ENCODE measurements at places on chromosomes 4 and X. TPM values are rescaled to one million over a fixed set of nuclear protein-coding genes. Genes with fewer than 3 reads are reported as not detected.
A peak's percentile ranks its signal among the peaks of the same experiment; 100 is the strongest.

DNA sequence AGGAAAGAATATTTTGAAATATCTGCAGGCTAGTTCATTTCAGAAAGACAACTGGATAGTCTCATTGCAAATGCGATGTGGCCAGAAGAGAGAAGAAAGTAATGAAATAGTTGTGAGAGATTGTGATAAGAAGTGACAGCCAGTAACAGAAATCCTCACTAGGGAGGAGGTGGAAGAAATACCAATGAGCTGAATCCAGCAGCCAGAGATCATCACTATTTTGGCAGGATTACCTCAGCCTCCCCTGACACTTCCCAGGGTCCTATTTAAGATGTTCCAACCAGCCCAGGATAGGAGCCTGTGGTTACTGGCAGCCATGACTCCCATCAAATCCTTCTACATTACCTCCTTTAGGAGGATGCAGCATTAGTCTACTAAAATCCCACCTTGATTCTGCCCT lies 76.7 kb upstream of the ARHGAP24 start:
- no peak for DNase-seq

- DNase-seq = peak; percentile 97
Measured at GRCh38 chr4:17055788-17056187, 157.3 kb upstream of the LDB2 start.

DNA sequence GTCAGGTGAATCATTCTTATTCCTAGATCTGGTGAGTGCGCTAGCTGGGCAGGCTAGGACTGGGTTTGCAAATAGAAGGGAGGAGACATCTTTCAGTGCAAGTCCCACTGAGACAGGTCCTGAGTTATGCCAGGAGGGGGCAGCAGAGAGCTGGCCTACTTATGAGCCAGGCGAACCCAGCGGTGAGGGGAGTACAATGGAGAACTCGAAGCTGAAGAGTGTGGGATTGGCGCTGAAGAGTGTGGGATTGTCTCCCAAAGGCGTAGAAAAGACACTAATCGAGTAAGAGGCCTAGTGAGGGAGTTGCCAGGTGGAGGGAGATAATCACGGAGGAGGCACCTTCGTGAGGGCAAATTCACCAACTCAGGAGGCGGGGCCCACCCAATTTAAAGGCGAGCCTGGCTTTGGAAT lies 91.7 kb upstream of the CXorf66 start:
- DNase-seq = peak; percentile 68

- no peak for DNase-seq
Measured at GRCh38 chr4:132981611-132982010, 167.5 kb upstream of the PCDH10 start.

GRCh38 chr4:15894921-15895916 lies 43.3 kb downstream of the FGFBP1 start:
- DNase-seq = peak; percentile 18

DNA sequence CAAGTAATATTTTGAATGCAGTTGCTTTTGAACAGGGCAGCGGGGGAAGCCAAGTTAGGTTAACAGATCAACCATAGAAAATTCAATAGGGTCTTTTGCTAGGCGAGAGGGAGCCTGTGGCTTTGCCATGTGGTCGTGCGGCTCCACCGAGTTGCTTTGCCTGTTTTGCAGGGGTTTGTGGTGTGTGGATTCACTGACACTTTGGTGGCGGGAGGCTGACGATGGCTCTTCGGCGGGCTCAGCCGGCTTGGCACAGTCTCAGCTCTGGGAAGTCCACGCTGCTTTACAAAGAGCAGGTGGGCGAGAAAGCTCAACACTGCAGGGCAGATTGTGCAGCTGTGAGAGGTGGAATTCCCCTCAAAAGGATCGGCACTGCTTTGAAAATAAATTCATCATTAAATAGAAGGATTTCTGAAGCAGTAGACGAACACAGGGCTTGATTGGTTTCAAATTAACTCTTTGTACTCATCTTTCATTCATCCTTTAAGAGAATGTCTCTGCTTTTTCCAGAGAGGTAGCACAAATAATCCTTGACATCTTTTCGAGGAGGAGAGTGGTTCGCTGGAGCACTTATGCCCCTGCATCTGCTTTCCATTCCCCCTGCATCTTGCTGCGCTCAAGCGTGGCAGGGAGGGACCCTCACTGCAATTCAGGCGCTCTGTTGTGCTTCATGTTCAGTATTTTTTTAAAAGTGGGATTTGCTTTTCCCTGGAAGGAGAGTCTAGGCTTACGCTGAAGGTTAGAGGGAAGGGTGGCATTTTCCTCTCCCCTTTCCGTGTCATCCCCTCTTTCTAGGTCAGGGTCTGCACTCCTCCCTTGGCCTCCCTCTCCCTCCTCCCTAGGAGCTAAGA lies 201.8 kb upstream of the LEF1 start:
- DNase-seq = no peak

DNA sequence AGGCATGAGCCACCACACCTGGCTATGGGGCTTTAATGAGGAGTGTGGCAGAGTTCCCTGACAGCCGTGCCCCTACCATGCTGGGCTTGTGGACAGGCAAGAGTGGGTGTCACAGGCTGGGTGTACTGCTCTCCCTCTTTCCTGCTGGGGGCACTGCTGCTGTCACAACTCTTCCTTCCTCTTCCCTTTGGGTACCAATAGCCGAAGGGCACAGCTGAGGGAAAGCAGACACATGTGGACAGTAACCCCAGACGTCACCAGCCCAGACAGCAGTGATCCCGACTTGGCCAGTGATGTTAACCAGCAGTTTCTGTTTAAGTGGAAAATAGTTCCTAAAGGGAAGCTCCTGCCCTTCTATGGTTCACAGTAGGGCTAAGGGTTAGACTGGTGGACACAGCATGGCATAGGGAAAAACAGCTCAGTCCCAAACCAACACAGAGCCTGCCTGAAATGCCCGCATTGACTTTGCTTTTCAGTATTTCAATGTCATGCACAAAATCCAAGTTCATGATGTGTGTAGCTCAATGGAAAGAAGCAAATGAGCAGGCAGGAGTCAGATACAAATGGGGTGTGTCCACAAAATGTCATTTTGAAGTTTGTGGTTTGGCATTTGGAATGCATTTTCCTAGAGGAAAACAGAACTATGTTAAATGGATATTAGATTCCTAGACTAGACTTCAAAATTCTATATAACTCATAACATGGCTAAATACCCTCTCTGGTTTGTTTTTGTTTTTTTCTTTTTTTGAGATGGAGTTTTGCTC lies 24.9 kb upstream of the DDX3X start:
- DNase-seq = no peak

- DNase-seq = peak; percentile 52
Measured at GRCh38 chrX:32530802-32531403, 680.4 kb downstream of the DMD start.

DNA sequence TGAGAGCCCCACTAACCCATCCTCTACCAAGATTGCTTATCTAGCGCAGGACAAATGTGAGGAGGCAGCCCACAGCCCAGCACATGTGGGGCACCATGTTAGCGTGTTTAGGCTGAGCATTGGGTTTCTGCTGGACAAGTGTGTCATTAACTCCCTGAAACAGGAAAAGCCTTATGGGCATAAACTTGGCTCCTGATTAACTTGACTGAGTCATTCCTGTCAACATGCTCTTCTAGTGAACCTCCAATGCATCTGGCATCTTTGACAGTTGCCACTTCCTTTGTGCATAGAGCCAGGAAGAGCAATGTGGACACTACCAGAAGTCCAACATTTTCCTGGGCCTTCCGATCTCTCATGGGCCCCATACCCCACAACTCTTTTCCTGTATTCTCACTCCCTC lies 2.5 kb downstream of the SPIN2A start:
- DNase-seq = no peak

The FATE1 gene
- not detected for total RNA-seq

GRCh38 chr4:143424276-143424675 lies 87.6 kb downstream of the GAB1 start:
- peak; percentile 82 for DNase-seq

DNA sequence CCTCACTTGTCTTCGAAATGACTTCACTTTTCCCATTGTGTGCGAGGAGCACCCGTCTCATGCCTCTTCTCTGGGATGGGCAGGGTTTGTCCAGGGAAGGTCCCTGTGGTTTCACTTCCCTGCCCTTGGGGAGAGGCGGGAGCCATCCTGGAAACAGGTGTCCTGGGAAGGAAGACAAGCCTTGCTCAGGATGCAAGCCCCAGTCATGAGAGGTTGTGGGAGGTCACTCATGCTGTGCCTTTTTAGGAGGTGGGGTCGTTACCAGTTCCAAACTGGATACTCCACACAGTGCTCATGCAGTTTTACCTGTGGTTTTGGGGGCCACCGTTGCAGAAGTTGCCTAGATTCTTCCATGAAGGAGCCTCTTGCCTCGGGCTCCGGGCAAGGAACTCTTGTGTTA lies 3.8 kb downstream of the RGS12 start:
- DNase-seq = no peak

The PAK3 gene
- total RNA-seq = 0.56 TPM

DNA sequence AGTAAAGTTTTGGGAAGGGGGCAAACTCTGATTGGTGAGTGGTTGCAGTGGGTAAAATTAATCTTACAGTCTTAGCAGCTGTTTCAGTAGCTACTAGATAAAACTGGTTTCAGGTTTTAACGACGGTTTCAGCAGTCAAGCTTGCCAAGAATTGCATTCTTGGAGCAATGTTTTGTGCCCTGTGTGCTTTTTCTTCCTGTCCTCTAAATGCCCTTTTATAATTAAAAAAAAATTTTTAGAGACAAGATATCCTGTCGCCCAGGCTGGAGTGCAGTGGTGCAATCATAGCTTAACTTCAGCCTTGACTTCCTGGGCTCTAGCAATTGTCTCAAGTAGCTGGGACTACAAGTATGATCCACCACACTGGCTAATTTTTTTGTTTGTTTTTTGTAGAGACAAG lies 6.3 kb upstream of the PPEF2 start:
- DNase-seq = no peak

The EIF2S3 gene
- total RNA-seq = 419 TPM

DNA sequence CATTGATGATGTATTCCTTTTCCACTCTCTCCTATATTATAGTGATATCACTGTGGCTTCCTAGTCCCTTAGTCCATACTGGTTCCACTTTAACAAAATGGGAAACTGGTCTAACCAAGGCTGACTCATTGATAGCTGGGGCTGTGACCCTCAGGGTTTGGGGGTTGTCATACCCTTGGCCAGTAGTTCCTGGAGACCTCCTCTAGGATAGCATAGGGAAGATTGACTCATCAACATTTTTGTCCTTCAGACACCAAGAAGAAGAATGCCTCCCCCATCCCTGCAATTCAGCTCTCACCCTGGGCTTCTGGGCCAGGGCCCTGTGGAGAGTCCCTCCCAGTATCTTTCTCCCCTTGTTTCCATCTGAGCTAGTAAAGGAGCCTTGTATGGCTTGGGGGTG lies 68.8 kb upstream of the PRPS1 start:
- DNase-seq = peak; percentile 16

GRCh38 chr4:40492691-40493090 lies 137.0 kb downstream of the RBM47 start:
- no peak for DNase-seq

GRCh38 chr4:163331629-163332376 lies 593 bp downstream of the NPY1R start:
- no peak for DNase-seq

DNA sequence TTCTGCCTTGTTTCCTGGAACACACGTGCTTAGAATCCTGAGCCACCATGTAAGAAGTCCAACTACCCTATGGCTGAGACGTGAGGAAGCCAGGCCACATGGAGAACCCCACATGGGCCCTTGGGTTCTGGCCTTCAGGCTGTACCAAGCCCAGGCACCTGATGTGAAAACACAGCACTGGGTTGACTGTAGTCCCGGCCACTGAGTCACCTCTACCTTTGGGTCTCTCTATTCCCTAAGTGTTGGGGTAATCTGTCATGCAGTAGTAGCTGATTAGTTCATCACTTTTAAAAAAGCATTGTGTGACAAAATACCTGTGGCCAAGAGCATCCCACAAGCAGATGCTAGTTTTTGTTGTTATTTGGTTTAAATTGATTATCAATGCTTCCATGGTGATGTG lies 24.3 kb downstream of the CFAP97 start:
- no peak for DNase-seq

- no peak for DNase-seq
Measured at GRCh38 chr4:122221322-122221721, 69.2 kb downstream of the BLTP1 start.

Data from IMR-90 (cell line).